Right hindlimb (tissue), 1 donor: ENCODE measurements at places on chromosomes 11 and 22.

GRCh38 chr11:67382276-67383136 lies 9.1 kb upstream of the CLCF1 start:
- peak; percentile 85 for DNase-seq

DNA sequence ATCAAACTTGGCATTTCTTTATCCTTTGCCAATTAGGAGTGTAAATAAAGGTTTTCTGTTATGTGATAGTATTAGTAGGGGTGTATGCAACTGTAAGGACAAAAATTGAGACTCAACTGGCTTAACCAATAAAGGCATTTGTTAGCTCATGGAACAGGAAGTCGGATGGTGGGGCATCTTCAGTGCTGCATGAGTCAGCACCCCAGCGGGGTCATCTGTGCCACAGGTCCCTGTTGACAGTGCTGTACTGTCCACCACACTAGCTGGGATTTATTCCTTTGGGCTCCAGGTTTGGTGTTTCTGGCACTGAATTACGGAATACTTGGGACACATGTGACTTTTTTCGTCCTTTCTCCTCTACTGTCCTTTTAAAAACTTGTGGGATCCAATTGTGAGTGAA lies 86.0 kb downstream of the PPP6R3 start:
- no peak for DNase-seq

- DNase-seq: no peak
Observed at GRCh38 chr22:49118065-49118464, 709.6 kb downstream of the BRD1 start.

DNA sequence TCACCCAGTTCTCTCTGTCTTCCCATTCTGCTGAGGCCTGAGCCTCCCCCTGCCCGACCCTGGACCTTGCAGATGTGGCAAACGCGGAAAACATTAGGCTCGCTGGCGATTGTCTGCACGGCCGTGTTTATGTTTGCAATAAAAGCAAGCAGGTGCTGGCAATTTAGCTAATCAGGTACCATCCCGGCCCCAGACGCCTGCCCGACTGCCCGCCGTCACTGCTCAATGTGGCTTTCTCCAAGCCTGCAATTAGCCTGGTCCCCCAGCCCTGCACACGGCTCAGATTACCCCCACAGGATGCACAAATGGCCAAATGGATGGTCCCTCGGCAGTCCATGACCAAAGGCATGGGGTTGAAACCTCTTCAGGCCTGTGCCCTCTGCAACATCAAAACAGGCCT lies 259.7 kb downstream of the MN1 start:
- DNase-seq: no peak

DNA sequence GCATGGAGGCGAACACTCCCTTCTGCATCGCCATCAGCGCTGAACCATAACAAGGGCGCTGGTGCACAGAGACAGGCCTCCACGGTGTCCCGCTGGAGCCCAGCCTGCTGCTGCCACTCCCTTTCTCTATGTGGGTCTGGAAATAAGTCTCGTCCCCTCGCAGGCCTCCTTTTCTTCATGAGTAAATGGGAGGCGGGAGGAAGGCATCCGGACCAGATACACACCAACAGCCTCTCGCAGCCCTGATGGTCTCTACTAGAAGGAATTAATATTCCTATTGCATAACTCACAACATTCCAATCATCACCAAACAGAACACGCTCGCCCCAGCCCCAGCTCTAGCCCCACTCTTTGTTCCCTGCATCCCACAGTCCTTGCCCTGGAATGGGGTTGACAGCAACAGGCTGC lies 14.9 kb downstream of the RASD2 start:
- no peak for DNase-seq

DNA sequence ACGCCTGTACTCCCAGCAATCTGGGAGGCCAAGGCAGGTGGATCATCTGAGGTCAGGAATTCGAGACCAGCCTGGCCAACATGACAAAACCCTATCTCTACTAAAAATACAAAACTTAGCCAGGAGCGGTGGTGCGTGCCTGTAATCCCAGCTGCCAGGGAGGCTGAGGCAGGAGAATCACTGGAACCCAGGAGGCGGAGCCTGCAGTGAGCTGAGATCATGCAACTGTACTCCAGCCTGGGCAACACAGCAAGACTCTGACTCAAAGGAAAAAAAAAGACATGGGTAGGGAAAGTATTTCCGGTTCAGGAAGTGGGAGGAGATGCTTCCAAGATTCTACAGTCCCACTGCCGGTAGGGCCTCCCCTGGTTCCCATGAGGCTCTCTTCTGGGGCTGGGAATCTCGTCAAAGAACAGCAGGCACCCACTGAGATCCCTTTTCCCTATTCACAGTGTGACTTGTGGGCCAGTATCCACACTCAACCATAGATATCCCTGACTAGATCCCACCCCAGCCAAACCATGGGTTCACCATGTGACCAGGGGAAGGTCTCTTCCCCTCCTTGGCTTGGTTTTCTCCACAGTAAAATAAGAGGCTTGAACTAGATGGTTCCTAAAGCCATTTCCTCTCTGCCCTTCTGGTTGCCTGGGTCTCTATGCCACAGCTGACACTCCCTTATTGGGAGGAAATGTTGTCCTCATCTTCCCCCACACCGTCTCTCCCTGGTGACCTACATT lies 443.3 kb downstream of the BUD13 start:
- no peak for DNase-seq

DNA sequence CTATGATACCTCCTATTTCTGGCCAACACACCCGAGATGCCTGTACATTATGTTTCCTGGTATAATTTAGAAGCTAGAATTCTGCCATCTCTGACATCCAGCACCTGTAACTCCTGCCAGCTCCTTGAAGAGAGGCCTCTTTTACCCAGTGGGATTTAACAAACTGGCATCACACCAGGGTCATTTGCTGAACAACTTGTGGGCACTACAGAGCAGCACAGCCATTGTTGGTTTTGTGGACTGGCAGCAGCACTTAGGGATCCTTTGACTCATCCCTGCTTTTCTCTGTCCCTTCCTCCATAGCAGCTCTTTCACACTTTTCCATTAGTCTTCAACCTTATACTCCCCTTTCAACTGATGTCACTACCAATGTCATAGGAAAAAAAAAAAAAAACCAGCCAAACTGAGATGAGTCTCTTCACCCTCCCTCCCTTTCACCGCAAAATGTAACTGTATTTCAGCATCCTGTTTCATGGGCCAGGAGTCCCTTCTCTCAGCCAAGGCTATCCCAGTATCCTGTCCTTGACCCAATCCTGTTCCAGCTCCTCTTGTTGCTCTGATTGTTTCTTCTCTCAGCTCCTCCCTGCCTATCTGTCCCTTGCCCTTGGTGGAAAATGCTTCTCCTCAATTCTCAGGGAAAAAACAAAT lies 68.7 kb downstream of the PPFIBP2 start:
- no peak for DNase-seq

- no peak for DNase-seq
Observed at GRCh38 chr11:8025123-8025522, 38.0 kb downstream of the EIF3F start.

DNA sequence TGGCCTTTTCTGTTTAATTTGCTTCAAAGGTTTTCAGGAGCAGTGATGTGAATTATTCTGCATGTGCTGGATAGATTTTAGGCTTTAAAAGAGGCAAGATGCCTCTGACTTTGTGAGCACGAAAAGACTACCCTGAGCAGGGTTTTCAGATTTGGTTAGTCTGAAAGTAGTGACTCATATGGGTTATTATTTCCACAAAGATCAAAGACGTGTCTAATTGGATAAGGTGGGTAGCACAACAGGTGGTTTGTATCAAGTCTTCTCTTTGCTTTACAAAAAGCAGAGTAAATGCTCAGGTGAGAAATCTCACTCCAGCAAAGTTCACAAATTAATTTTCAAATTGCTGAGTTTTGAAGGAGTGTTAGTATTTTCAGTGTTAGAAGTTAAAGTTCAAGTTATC lies 37.6 kb upstream of the DBX1 start:
- DNase-seq: no peak

- DNase-seq: no peak
Observed at GRCh38 chr22:32729412-32729811, 72.1 kb upstream of the TIMP3 start.

DNA sequence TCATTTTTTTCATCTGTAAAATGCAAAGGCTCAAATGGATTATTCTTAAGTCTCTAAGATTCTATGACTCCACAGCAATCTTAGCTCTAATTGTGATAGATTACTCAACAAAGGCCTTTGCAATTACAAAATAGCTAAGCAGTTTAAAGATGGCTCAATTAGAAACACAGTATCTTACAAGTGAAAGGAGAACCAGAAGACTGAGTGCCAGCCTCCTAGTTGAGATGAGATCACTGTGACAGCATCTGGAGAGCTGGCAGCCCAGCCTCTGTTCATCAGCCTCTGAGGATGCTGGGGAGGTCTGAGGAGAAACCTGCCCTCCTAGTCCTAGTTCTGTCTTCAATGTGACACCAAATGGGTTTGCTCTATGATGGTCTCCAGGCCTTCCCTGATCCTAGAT lies 158.4 kb upstream of the NARS2 start:
- no peak for DNase-seq

DNA sequence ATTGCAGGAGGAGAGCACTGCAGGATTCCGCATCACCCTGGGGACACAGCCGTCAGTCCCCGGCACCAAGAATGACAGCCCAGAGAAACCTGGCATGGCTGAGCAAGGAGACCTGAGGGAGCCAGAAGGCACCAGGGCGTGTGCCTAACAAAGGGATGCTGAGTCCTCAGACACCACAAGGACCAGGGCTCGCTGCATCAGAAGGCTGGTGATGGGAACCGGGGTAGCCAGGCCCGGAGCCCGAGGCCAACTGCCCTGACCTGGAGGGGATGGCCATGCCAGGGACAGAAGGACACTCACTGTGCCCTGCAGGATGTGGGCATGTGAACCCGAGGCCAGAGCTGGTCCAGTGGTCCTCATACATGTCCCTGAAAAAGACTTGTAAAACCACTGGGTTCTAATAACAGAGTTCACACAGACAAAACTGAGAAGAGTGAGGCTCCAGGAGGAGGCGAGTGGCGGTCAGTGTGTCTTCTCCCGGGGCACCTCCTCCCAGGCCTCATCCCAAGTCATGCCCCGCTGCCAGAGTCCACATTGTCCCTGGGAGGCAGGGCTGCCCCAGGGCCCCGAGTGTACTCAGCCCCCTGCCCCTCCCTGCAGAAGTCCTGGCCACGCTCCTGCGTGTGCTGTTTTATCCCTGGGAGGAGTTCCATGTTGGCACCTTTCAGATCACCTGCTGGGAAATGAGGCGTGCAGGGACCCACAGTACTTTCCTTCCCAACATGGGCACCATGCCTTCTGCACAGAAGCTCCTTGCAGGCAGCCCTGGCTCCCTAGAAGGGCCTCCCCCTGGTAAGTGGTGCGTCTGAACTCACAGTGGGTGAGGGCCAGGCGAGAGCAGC lies 42.5 kb downstream of the TBX1 start:
- peak; percentile 13 for DNase-seq

GRCh38 chr11:13007182-13008060 lies 1.7 kb upstream of the RASSF10 start:
- no peak for DNase-seq
